NCI-H2029 treated with DMSO at 0.1 percent for 48 hours (cell line): ENCODE measurements at places on chromosomes 5 and 9.
A peak's percentile ranks its signal among the peaks of the same experiment; 100 is the strongest.

- DNase-seq: no peak
These were observed 151.7 kb upstream of the MPDZ start for GRCh38 chr9:13431222-13431536.

GRCh38 chr5:173583346-173583745, 33.1 kb downstream of the BOD1 start:
- no peak for DNase-seq

GRCh38 chr5:1709171-1709803, 90.3 kb downstream of the MRPL36 start:
- DNase-seq: no peak

DNA sequence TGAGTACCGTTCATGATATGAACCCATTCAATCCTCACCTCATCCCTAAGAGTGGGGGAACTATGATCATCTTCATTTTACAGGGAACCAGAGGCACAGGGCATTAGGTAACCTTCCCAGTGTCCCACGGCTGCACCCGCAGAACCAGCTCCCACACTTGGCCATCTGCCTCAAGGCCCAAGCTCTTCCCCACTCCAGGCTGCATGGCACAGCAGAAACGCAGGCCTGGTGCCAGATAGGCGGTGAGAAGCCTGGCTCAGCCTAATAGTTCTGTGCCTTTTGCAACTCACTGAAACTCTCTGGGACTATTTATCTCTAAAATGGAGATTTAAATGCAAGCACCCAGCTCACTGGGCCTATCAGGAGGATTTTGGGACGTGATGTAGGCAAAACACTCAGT, 90.8 kb upstream of the ZNF618 start:
- DNase-seq: no peak

- no peak for DNase-seq
These were observed 38.6 kb upstream of the PITX1 start for GRCh38 chr5:135072387-135073281.

DNA sequence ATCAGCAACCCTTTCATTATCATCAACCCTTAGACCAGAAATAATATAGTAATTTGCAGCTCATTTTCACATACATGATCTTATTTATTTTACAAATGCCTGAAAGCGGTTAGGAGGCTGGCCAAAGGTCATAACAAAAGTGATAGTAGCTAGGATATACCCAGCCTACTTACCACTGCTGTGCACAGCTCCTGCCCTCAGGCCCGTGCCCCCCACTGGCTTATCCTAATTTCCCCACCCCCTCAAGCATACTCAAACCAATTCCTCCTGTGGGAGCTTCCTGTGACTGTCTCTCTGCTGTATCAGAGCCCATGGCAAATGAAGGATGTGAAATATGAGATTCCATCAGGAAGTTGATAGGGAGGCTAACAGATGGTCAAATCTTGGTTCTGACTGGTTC, 14.8 kb downstream of the FAM219A start:
- DNase-seq: no peak

DNA sequence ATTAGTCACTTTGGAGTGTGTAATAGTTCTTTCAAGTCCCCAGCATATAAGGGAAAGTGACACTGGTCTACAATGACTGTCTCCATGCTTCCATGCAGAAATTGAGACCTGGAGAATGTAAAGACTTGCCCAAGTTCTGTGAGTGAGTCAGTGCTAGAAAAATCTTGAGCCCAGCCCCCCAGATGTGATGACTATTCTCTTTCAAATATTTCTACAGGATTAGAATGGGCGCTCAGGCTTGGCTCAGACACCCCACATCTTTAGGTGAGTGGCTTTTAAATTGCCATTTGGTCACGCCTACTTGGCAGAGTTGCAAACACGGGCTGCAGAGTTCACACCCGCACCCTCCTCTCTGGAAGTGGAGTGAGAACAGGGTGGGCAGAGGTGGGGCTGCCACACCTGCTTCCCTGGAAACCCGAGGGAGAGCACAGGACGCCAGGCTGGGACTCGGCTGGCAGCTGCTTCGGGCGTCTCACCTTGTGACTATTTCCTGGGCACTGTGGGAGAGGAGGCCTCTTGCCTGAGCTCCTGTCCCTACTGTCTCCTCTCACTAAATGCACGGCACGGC, 37.6 kb downstream of the ROPN1L start:
- no peak for DNase-seq

GRCh38 chr5:74875994-74876791, 10.0 kb upstream of the FAM169A start:
- no peak for DNase-seq

DNA sequence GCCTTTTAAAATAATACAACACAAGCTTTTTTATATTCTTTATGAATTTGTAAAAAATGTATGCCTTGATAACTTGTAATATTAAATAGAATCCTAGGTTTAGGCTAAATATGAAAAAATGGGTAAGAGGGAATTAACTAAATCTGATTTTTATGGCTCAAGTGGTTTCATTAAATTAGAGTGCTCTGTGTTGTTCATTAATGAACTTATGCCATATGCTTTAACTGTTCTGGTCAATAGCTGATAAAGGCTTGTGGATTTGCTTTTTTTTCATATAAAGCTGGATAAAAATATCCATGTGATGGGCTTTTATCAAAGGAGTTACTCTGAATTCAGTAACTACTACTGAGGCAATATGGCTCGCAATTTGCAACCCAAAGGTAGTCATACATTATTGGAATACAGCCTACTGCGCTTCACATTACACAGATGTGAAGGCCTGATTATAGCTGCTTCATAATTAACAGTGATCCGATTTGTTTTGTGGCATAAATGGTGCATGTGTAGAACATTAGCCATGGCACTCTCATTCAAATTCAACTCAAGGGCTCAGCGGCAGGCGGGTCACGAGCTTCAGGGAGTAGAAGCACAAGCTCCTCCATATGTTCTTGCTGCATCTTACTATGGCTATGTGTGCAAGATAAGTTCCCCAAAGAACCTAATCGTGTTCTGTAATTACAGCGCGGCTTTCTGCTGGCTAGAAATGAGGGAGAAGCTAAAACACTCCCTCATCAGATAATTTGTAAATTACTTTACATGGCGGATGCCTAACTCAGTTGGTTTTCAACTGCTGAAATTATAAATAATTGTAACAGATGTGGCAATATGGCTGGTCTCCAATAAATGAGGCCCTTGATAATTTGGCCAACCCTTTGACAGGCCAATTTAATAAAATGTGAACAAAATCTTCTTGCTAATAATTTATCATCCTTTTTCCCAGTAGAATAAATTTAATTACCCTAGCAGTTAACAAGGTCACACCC, 188.3 kb downstream of the CNTLN start:
- no peak for DNase-seq

DNA sequence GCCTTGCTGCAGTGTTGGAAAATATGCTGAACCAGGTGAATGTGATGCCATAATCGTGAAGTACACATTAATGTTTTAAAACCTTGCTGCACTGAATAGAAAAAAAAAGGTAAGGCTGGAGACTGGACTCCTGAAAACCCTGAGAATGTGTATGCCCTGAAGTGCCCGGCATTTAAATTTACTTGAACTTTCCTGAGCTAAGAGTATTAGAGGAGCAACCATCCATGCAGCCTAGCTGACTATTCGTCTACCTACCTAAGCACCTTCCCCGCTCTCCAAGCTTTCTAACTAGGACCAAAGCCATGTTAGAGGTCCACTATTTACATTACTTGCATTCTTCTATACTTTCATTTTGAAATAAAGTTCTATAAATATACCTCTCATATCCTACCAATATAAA, 1.4 kb downstream of the GABRG2 start:
- DNase-seq: no peak

DNA sequence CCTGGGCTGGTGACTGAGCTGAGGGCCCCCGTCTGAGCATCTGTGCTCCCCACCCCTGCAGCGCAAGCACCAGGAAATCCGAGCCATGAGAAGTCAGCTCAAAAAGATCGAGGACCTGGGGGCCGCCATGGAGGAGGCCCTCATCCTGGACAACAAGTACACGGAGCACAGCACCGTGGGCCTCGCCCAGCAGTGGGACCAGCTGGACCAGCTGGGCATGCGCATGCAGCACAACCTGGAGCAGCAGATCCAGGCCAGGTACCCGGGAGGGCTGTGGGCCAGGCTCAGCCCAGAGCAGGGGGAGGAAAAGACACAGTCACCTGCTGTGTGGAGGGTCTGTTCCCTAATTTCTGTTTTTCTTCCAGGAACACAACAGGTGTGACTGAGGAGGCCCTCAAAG, 24.6 kb downstream of the DYNC2I2 start:
- DNase-seq: no peak

GRCh38 chr9:135574331-135574730, 12.8 kb downstream of the PAEP start:
- no peak for DNase-seq

- DNase-seq: no peak
These were observed 131.3 kb downstream of the MVB12B start for GRCh38 chr9:126457890-126458289.

GRCh38 chr5:57446966-57447365, 35.6 kb downstream of the ACTBL2 start:
- DNase-seq: no peak

GRCh38 chr9:135798263-135798585, 96.2 kb downstream of the KCNT1 start:
- DNase-seq: no peak

DNA sequence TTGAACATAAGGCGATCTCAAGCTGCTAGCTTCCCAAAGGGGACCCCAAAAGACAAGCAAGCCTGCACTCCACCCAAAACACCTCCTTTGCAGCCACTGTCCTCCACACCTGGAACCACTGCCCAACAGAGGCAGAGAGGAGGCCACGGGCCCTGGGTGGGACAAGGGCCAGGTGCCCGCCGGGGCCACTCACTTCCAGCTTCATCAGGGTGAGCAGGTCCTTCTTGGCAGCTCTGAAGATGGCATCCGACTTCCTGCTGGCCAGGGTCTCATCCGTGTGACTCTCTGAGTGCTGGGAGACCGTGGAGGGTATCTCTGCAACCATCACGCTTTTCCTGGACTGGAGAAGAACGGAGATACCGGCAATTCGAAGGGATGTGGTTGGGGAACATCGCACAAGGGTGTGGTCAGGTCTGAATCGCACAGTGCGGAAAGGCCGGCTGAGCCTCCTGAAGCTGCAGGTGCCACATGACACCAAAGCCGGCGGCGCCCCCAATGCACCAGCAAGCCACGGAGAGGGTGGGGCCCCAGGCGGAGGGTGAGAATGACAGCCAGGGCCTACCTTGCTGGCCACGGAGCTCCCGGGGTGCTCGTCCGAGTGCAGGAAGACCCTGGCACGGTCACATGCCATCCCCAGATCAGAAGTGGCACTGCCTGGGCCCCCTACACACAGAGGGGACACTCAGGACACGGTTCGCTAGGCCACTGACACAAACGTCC, 44.6 kb downstream of the PNPLA7 start:
- no peak for DNase-seq

DNA sequence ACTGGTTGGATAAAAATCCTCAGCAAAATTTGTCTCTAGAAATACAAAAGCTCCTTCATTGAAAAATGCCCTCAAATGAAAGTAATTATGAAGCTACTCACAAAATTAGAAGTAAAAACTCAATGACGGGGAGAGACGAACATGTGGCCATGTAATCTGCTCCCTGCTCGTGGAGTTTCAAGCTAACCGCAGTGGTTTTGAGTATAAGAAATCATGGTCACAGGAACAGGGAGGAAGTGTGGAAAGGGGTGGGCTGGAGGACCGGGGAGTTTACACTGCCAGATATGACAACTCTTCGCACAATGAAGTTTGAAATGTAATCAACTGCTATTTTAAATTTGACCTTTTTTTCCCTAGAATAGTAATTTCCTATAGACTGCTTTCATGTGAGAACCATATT, 765.4 kb upstream of the DMAC1 start:
- DNase-seq: no peak

- no peak for DNase-seq
These were observed 11.7 kb upstream of the FCN2 start for GRCh38 chr9:134868751-134869553.

DNA sequence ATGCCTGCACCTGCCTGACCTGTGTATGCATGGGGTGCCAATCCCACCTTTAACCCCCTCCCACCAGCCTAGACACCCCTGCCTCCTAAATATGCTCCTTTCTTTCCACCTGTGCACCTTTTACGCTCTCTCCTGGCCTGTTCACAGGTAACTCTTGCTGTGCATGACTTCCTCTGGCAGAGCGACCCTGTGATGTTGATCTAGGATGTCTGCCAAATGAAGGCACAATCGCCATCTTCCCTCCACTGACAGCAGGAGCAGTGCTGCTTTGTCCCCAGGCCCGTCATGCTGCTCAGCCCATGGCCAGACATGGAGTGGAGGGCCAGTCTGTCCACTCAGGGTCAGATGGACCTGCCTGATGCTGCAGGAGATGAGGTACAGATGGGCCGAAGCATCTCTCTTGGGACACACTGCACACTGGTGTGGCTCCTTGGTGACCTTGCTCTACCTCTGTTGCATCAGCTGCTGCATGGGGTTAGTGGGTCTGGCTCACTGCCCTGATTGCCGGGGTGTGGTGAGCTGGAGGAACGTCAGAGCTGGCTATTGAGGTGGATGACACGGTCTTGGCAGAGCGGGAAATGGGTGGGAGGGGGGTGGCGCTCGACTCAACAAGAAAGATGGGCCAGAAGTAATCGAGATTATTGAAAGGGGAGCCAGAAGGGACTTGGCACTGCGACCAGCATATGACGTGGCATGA, 101.7 kb upstream of the PITX1 start:
- DNase-seq: peak; percentile 91

DNA sequence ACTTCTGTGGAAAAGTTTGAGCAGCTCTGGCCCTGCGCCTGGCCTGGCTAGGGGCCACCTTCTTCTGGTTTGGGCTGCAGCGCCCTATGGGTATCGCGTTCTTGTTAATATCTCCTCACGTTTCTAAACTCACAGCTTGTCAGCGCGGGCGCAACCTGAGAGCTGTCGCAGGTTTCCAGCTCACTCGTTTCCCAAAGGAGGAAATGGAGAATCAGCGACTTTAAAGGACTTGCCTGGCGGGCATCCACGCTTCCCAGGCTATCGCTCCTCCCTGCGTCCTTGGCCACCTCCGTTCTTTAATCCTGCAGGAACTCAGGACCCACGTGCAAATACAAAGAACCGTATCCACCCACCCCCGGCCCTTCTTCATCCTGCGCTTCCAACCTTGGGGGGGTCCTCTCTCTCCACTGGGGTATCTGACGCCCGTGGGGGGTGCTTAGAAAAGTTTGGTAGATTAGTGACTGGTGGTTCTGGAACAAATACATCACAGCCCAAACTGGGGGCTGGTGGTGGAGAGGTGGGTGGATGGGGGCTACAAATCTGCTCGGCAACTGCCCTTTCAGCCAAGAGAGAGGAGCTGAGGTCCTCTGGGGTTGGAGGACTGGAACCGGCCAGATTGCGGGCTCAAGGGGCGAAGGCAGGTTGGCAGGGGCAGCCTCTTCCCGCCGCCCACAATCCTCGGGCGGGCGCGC, 578 bp upstream of the PSAT1 start:
- DNase-seq: peak; percentile 49
